CD4-positive, alpha-beta T cell (primary cell): ENCODE measurements at places on chromosomes 11 and 22.

DNA sequence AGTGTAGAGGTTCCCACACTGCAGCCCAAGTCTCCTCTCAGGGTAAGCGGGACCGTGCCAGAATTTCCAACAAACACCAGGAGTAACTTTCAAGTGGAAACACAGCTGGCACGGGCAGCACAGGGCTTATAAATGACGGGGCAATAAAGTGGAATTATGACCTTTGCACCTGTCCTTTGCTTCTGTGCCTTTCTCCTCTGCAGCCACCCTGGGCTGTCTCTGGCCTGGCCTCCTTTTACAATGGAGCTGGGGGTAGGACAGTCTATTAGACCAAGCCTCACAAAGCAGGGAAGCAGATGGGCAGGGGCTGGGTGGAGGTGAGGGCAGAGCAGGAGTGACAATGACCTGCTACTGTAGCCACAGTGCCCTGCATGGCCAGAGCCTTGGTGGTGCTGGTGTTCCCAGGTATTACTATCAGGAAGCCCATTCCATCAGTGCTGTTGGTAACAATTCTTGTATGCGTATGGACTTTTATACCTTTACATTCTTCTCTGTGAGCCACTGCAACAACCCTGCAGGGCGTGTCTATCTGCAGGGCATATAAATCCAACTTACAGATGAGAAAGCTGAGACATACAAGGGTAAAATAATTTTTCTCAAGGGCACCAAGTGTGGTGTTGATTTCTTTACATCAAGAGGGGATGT, 387.8 kb downstream of the CTTN start:
- H3K27ac ChIP-seq: no peak overlapping the region
- no peak for DNase-seq
- no peak overlapping the region for H3K4me3 ChIP-seq
- no peaks in the 10 kb centered on the region for H3K27me3 ChIP-seq
- no peaks in the 10 kb centered on the region for H3K4me1 ChIP-seq
- H3K36me3 ChIP-seq: no peaks in the 10 kb centered on the region

DNA sequence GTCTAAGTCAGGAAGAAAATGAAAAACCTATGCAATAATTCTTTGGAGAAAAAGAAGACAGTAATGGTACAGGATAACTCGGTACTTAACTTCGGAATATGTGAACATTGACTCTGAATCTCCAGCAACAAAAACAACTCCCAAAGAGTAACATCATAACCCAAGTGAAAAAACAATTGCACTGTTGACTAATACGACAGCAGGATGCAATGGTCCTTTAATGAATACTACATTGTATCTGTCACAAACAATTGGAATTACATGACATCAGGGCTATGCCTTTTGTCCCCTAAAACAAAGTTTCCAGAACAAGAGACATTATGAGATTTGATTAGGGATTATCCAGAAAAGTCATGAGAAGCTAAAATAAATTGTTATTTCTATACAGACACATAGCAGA, 1065.9 kb downstream of the LRRC4C start:
- DNase-seq: no peak
- no peak overlapping the region for H3K4me3 ChIP-seq
- no peaks in the 10 kb centered on the region for H3K27me3 ChIP-seq
- no peaks in the 10 kb centered on the region for H3K36me3 ChIP-seq
- no peaks in the 10 kb centered on the region for H3K4me1 ChIP-seq
- no peak overlapping the region for H3K27ac ChIP-seq

DNA sequence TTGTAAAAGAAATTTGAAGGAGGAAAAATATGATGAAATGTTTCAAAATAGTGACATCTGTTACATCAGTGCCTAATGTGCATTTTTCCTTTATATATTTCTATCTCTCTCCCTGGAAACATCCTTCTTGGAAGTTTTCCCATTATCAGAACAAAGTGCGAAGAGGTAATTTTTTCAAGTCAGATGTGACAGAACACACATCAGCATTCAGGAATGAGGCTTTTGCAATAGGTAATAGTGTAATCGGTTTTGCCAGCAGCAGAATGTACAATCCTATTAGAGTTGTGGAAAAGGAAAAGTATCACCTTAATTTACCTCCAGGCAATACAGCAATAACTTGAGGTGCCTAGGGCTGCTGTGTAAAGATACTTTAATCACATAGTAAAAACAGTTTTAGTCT, 275.8 kb downstream of the FAT3 start:
- no peaks in the 10 kb centered on the region for H3K4me1 ChIP-seq
- no peaks in the 10 kb centered on the region for H3K36me3 ChIP-seq
- H3K27ac ChIP-seq: no peak overlapping the region
- no peak overlapping the region for H3K4me3 ChIP-seq
- DNase-seq: no peak

GRCh38 chr22:23514322-23515038, 65.6 kb downstream of the IGLL1 start:
- no peak overlapping the region for H3K4me3 ChIP-seq
- peaks cover 6% of the 10 kb centered on the region for H3K27me3 ChIP-seq
- no peak for DNase-seq
- H3K27ac ChIP-seq: no peak overlapping the region
- no peaks in the 10 kb centered on the region for H3K36me3 ChIP-seq
- no peaks in the 10 kb centered on the region for H3K4me1 ChIP-seq

GRCh38 chr11:5910540-5910939, 17.5 kb downstream of the OR52E5 start:
- no peak overlapping the region for H3K4me3 ChIP-seq
- DNase-seq: no peak
- H3K4me1 ChIP-seq: no peaks in the 10 kb centered on the region
- H3K36me3 ChIP-seq: no peaks in the 10 kb centered on the region
- H3K27me3 ChIP-seq: peaks cover 4% of the 10 kb centered on the region

- H3K4me1 ChIP-seq: peaks cover 13% of the 10 kb centered on the region
- peaks cover 26% of the 10 kb centered on the region for H3K27me3 ChIP-seq
- DNase-seq: no peak
Observed at GRCh38 chr11:119589001-119589400, 140.0 kb downstream of the NECTIN1 start.

GRCh38 chr22:46131151-46131587, 19.2 kb upstream of the PPARA start:
- DNase-seq: no peak
- H3K36me3 ChIP-seq: no peaks in the 10 kb centered on the region
- no peaks in the 10 kb centered on the region for H3K4me1 ChIP-seq
- no peaks in the 10 kb centered on the region for H3K27me3 ChIP-seq
- H3K4me3 ChIP-seq: no peak overlapping the region

GRCh38 chr11:44538375-44539054, 26.9 kb upstream of the CD82 start:
- no peak overlapping the region for H3K27ac ChIP-seq
- no peak overlapping the region for H3K4me3 ChIP-seq
- no peaks in the 10 kb centered on the region for H3K27me3 ChIP-seq
- DNase-seq: peak; percentile 83
- H3K36me3 ChIP-seq: no peaks in the 10 kb centered on the region

- H3K4me1 ChIP-seq: peaks cover 10% of the 10 kb centered on the region
- H3K36me3 ChIP-seq: peaks cover 72% of the 10 kb centered on the region
- H3K27me3 ChIP-seq: no peaks in the 10 kb centered on the region
- no peak overlapping the region for H3K4me3 ChIP-seq
Observed at GRCh38 chr22:23264610-23265367, 84.5 kb downstream of the BCR start.

- H3K4me3 ChIP-seq: no peak overlapping the region
- no peaks in the 10 kb centered on the region for H3K4me1 ChIP-seq
- DNase-seq: no peak
- no peak overlapping the region for H3K27ac ChIP-seq
- H3K36me3 ChIP-seq: no peaks in the 10 kb centered on the region
- H3K27me3 ChIP-seq: no peaks in the 10 kb centered on the region
Observed at GRCh38 chr11:26144291-26144690, 187.6 kb upstream of the ANO3 start.

DNA sequence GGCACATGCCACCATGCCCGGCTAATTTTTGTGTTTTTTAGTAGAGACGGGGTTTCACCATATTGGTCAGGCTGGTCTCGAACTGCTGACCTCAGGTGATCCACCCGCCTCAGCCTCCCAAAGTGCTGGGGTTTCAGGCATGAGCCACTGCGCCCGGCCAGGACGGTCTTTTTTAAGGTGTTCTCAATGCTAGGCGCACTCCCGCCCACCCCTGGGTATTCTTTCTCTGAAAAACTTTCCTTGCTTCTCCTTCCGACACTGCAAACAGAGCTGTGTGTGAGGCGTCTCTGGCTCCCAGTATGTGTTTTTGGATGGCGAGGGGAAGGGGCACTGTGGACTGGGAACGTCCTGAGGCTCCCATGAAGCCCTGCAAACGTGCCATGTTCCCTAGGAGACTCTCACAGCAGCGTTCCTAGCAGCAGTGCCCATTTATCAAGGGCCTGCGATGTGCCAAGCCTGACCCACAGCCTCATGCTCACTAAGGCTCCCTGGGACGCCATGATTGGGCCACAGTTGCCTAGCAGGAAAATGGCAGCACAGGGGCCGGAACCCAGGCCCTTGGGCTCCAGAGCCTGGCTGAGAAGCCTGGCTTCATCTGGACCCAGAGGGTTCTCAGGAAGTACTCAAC, 2.4 kb upstream of the RASL10A start:
- no peaks in the 10 kb centered on the region for H3K36me3 ChIP-seq
- peaks cover 19% of the 10 kb centered on the region for H3K4me1 ChIP-seq
- no peak overlapping the region for H3K27ac ChIP-seq

GRCh38 chr11:3969613-3970012, 114.1 kb downstream of the STIM1 start:
- DNase-seq: no peak
- no peak overlapping the region for H3K27ac ChIP-seq
- peaks cover 23% of the 10 kb centered on the region for H3K36me3 ChIP-seq
- H3K27me3 ChIP-seq: no peaks in the 10 kb centered on the region

DNA sequence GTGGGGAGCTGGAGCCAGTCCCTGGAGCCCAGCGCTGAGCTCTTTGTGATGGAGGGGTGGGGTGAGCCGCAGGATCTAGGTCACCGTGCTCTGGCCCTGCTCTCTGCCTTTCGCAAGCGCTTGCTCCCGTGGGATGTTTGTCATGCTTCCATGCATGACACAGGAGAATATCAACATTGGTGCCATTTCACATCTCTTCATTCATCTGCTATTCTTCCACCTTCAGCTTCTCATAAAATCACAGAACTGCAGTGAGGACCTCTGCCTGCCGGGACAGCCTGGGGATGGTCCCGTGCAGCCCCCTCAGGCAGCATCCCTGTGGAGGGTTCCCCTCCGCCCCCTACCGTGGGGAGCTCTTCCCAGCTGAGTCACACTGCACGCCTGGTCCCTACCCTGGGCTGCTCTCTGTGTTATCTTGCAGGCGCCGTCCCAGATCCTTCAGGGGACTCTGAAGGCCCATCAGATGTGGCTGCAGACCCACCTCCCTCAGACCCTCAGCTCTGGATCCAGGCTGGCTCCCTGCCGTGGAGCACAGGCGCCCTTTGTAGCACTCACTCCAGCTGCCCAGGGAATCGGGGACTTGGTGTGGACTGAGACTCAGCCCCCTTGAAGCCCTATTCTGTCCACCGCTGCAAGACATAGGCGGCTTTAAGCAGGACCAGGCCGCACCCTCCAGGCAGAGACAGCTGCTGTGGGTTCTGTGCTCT, 5.1 kb upstream of the SEPTIN5 start:
- H3K4me1 ChIP-seq: peaks cover 5% of the 10 kb centered on the region
- no peaks in the 10 kb centered on the region for H3K36me3 ChIP-seq
- H3K27ac ChIP-seq: no peak overlapping the region
- no peak overlapping the region for H3K4me3 ChIP-seq

DNA sequence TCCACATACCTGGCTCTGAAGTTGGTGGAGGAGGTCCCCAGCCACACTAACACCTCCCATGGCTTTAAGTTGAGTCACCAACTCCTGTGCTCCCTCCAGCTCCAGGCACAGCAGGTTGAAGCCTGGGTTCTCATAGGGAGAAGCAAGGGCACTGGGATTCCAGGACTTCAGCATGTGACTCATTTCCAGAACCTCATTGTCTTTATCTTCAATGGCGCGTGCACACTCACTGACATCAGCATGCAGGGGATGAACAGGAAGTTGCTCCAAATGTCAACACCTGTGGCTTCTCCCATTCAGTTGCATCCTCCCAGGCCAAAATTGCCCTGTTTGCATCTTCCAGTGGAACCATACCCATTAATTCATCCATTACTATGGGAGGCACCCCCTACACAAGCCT, 5.8 kb upstream of the UBQLNL start:
- no peak overlapping the region for H3K27ac ChIP-seq
- DNase-seq: no peak
- no peaks in the 10 kb centered on the region for H3K4me1 ChIP-seq
- H3K27me3 ChIP-seq: no peaks in the 10 kb centered on the region
- no peak overlapping the region for H3K4me3 ChIP-seq
- no peaks in the 10 kb centered on the region for H3K36me3 ChIP-seq

- DNase-seq: no peak
- no peak overlapping the region for H3K4me3 ChIP-seq
- no peaks in the 10 kb centered on the region for H3K27me3 ChIP-seq
- no peaks in the 10 kb centered on the region for H3K36me3 ChIP-seq
Observed at GRCh38 chr11:108622341-108622740, 28.8 kb upstream of the EXPH5 start.

DNA sequence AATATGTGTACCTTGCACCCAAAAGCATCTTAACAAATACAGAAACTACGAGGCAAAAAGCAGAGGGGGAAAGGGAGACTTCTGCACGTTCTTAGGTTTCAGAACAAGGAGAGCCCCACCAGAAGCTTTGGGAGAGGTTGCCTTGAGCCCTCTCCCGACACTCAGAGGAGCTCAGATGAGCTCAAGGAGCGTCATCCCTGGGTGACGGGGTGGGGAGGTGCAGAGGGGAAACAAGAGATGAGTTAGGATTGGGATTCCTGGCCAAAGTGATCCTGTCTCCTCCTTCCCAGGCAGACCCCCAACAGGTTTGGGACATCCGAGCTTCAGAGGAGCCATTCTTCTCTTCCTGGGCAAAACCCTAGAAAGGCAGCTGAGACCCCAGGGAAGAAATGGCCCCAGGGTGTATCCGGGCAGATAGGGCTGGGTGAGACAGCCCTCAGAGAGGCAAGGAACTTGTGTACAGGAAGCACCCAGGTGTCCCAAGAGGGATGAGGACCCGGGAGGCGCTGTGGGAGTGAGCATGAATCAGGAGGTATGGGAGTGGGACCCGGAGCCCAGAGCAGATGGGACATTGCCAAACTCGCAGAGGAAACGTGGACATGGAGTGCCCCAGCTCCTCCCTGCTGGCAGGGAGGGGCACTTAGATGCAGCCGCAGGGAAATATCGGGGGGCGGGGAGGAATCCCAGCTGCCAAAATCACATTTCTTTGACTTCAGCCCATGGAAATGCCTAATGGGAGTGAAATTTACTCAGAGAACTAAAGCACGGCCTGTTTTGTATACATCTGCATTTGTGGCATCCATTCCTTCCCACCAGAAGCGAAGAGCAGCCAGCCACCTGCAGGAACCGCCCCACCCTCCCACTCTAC, 12.4 kb downstream of the C1QTNF6 start:
- H3K4me1 ChIP-seq: peaks cover 28% of the 10 kb centered on the region
- no peaks in the 10 kb centered on the region for H3K27me3 ChIP-seq
- no peak overlapping the region for H3K27ac ChIP-seq
- H3K4me3 ChIP-seq: no peak overlapping the region
- no peaks in the 10 kb centered on the region for H3K36me3 ChIP-seq

GRCh38 chr11:93668171-93668570, 6.7 kb downstream of the CEP295 start:
- no peak for DNase-seq
- H3K4me3 ChIP-seq: no peak overlapping the region
- H3K4me1 ChIP-seq: no peaks in the 10 kb centered on the region
- peaks cover 43% of the 10 kb centered on the region for H3K36me3 ChIP-seq
- no peak overlapping the region for H3K27ac ChIP-seq
